ENCODE measurements at places on chromosomes 1 and 21.

DNA sequence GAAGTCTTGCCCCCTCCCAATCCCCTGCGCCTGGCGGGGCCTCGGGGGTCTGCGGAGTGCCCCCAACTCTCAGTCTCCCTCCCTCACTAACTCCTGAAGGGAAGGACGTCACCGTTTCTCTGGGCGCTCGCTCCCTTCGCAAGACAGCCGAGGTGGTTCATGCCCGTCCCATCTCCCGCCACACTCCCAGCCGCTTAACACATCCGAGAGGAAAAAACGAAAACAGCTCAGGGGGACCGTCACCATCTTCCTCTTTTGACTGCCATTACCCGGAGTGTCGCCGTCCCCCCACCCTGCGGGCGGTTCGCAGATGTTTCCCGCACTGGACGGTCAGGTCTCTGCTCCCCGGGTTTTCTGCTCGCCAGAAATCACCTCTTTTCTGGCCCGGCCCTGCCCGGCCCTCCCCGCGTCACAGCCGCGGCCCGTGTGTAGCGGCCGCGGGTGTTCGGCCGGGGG lies 532 bp downstream of the ERO1B start:
- peak; percentile 40 for DNase-seq

- no peak for DNase-seq
Observed at GRCh38 chr1:166972193-166972592, 3.1 kb downstream of the ILDR2 start.

GRCh38 chr1:30815556-30815955 lies 58.0 kb upstream of the LAPTM5 start:
- no peak for DNase-seq

DNA sequence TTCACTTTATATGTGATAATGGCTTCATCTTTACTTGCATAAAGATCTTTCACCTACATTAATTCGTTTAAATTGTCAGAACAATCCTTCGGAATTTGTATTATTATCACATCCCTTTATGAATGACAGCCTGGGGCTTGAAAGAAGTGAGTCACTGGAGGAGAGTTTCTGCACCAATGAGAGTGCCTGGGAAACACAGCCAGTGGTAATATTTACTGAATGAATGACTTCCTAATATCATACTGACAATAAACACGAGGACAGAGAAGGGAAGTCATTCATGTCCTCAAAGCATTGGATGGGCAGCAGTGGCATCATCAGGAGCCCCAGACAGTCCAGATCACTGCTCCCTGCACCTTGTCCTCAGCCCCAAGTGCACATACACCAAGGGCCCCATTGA lies 40.7 kb upstream of the PDE4B start:
- no peak for DNase-seq

DNA sequence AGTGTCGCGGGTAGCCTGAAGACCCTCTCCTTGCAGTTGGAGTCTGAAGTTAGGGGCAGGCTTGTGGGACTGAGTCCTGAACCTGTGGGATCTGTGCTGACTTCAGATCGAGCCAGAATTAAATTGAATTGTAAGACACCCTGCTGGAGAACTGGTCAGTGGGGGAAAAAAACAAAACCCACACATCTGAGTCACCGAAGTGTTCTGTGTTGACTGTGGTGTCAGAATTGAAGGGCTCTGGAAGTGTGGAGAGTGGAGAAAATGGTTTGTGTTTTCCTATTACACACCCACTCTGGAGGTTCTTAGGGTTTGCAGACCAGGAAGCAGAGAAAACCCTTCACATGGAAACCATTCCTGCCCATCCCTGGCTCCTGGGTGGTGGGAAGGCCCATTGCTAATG lies 209.5 kb upstream of the GALNT2 start:
- DNase-seq: no peak

- DNase-seq: no peak
Observed at GRCh38 chr1:248627971-248628844, 6.7 kb downstream of the OR2T11 start.

GRCh38 chr1:113830039-113830438 lies 17.8 kb upstream of the RSBN1 start:
- no peak for DNase-seq

DNA sequence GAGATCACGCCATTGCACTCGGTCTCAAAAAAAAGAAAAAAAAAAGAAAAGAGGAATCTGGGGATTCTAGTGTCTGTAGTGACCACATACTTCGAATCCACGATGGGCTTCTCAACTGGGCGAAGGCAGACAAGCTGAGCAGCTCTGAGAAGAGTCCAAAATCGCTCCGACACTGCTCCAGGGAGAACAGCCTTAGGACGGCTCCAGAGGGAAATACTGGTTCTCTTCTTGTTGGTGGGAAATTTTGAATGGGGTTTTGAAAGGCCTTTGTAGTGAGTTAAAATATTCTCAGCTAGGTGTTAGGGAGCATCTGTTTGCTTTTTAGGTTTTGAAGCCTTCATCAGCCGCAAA lies 18.3 kb upstream of the HJV start:
- no peak for DNase-seq

- no peak for DNase-seq
Observed at GRCh38 chr1:155499953-155500639, 62.5 kb downstream of the ASH1L start.

DNA sequence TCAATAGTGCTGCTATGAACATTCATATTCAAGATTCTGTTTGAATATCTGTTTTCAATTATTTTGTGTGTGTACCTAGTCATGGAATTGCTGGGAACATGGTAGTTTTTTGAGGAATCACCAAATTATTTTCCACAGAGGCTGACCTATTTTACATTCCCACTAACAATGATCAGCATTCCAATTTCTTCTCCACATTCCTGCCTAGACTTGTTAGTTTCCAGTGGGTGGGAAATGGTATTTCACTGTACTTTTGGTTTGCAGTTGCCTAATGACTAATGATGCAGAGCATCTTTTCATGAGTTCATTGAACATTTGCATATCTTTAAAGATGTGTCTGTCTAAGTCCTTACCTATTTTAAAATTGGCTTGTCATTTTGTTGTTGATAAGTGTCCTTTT lies 1182.6 kb upstream of the B3GALT2 start:
- no peak for DNase-seq

DNA sequence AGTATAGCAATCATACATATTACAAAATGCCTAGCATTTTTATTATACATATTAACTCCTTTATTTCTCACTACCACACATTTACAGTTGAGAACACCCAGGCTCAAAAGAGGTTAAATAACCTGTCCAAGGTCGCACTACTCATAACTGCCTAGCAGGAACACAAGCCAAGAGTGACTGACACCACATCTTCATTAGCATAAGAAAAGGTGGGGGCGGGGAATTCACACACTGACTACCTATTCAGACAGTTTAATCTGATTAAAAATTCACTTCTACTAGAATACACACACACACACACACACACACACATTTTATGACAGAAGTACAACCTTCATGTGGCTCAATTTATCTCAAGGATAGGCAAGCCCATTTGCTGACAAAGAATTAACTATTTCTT lies 77.8 kb upstream of the CACHD1 start:
- DNase-seq: no peak

GRCh38 chr1:198519639-198520501 lies 20.6 kb downstream of the ATP6V1G3 start:
- DNase-seq: no peak

- no peak for DNase-seq
Observed at GRCh38 chr1:163744301-163744887, 422.6 kb downstream of the NUF2 start.

GRCh38 chr1:46166521-46167462 lies 8.1 kb upstream of the TSPAN1 start:
- peak; percentile 57 for DNase-seq

DNA sequence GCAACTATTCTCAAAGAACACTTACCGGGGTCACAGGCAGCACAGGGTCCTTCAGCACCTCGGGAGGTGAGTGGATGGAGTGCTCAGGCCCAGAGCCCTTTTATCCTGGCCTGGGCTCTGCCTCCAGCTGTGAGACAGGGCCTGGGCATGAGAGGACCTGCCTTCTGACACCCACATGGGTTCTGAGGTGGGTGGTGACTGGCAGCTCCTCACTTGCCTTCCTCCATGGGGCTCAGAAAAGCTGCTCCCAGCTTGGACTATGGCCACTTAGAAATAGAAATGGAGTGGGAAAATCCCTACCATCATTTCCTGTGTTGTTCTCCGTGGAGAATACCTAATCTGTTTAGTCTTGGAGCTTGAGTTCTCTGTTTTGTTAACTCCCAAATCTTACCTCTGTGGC lies at the start of gene LCE1C:
Gene LCE1C, minus strand, starts transcription at position 76 of the 400 bp plus-strand sequence. CDS start 1,173 bp downstream, outside the sequence.
- no peak for DNase-seq

DNA sequence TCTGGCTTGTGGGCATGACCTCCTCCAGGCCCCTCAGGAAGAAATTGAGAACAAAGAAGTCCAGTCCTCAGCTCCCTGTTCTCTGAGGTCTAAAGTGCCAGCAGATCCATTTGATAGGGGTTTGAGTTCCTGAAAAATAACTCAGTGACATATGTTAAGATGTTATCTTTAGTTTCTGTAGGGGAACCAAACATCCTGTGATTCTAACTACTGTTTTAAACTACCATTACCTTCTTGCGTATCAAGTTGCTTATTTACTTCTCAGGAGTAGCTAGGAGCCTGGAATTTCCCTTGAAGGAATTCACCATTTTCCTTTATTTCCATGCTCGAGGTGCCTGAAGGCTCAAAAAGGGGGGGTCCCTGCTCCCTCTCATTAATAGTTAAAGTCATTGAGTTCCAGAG lies 18.8 kb upstream of the LIN9 start:
- no peak for DNase-seq

GRCh38 chr1:244349103-244349531 lies 102.6 kb downstream of the ADSS2 start:
- DNase-seq: no peak

GRCh38 chr1:159204161-159205141 lies at the start of gene ACKR1:
TSS of gene ACKR1 (plus strand) at chr1:159204875. CDS start at chr1:159204960, 85 bp downstream.
- DNase-seq: no peak

DNA sequence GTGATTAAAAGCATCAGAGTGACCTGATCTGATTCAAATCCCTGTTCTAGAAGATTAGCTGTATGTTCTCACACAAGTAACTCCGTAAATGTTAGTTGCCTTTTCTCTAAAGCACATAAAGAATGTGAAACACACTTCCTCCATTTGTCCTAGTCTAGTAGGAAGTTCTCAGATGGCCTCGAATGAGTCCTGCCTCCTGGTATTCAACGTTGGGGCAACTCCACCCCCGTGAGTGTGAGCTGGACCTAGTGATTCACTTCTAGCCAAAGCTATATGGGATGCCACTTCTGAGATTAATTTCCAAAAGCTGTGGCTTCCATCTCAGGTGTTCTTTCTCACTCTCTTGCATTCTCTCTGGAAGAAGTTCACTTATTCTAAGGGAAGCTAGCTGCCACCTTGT lies 267.6 kb downstream of the GPATCH2 start:
- no peak for DNase-seq

DNA sequence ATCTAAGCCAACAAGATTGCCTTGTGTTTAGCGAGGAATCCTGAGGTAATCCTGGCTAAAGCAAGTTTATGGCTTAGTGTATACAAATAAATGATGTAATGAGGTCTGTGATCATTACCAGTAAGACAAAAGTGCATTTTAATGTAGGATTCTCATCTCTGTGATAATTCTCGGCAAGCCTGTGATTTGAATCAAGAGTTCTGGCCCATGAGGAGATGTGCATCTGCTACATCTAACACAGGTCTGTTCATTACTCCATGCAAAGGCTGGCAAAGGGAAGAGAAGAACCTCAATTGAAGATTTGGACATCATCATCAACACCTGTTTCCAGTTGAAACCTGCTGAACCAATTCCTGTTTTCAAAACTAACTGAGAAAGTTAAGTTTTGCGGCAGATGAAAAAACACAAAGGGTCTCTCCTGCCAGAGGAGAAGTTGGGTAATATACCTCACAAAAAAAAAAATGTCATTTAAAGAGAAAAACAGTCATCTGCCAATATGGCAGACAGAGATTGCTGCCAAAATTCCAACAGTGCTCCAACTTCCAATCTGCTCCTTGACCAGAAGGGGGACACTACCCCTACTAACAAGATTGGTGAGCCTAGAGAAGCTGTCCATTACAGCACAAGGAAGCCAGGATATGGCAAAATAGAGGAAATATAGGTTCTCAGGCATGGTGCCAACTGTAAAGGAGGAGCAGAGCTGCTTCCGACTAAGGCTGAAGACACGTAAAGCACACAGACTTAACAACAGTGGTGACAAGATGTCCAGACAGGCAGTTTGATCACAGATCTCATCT lies 453.7 kb downstream of the TTLL7 start:
- DNase-seq: no peak

- DNase-seq: no peak
Observed at GRCh38 chr1:226989085-226989920, 49.2 kb downstream of the COQ8A start.

DNA sequence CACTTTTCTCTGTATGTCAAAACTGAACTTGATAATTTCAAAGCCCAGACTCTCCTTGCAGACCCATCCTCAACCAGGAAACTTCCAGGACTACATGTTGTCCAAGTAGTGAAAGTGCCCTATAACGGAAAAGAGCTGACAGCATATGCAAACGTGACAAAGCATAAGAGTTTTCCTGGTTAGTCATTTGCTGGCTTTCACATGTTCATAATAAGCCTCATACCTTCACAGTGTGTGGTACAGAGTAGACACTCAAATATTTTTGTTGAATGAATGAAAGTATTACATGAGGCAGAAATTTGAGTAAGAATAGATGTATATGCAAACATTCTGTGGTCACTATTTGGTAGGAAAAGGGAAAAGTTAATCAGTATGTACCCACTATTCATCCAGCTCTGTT lies 473.3 kb downstream of the MRPL39 start:
- no peak for DNase-seq

GRCh38 chr1:167145965-167146364 lies 52.1 kb downstream of the STYXL2 start:
- DNase-seq: no peak

DNA sequence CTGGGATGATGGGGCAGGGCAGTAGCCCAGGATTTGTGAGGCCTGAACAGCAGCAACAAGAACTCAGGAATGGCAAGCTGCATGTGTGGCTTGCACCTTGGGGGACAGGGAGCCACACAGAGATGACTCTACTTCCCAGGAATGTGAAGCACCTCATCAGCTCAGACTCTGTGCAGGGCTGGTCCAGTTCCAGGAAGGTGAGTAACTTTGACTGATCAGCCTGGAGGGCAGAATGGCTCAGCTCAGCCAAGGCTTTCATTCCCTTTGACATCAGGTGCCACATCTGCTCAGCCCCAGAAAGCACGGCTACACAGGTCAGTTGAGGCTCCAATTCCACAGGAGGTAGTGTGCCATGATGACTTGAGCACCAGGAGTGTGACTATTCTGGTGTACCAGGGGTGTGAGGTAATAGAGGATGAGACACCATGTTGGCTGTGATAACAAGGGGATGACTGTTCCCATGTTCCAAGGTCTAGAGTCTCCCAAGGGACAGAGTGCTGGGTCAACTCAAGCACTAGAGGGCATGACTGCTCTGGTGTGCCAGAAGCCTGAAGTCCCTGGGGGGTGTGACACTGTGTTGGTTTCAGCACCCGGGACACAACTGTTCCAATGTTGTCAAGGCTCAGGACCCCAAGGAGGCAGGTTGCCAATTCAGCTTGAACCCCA lies 625.8 kb upstream of the ADGRL2 start:
- DNase-seq: no peak

- no peak for DNase-seq
Observed at GRCh38 chr1:65221638-65222339, 73.8 kb downstream of the AK4 start.

All from stimulated activated CD4-positive, alpha-beta T cell treated with anti-CD3 and anti-CD28 coated beads, Interleukin-2, amount 100 ng/mL, for 24 hours (primary cell).